ENCODE measurements at places on chromosomes 16 and 17.

GRCh38 chr16:88437367-88437964 is 15.6 kb upstream of the ZFPM1 start:
- peak; percentile 29 for DNase-seq

DNA sequence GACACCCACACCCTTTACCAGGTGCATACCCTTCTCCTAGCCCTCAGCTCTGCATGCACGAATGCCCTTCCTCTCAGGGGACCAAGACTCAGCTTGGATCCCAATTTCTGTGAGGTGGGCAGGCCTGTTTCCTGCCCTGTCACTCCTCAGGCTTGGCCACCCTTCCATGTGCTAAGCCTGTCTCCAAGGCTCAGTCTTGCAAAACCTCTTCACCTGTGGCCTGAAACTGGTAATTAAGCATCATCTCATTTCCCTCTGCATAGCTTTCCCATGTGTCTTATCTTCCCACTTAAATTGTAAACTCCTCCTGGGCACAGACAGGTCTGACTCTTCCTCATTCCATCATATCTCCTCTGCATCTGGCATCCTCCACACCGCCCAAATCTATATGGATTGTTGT is 31.0 kb upstream of the SMPD3 start:
- DNase-seq, result no peak

GRCh38 chr17:12463102-12463501 is 202.6 kb upstream of the MYOCD start:
- no peak for DNase-seq

DNA sequence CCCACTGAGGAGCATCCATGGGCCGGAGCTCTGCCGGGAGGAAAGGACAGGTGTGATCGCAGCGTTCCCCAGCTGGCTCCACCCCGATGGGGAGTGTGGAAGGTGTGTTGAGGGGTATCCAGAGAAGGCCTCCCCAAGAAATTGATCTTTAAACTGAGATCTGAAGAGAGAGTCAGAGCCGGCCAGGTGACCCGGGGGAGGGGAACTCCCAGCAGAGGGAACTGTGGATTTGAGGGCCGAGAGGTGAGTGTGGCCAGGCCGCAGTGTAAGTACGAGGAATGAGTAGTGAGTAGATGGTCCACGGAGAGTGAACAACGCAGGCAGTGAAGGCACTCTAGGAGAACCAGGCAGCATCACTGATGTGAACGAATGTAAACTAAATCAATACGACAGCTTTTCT is 80.2 kb downstream of the RPTOR start:
- no peak for DNase-seq

DNA sequence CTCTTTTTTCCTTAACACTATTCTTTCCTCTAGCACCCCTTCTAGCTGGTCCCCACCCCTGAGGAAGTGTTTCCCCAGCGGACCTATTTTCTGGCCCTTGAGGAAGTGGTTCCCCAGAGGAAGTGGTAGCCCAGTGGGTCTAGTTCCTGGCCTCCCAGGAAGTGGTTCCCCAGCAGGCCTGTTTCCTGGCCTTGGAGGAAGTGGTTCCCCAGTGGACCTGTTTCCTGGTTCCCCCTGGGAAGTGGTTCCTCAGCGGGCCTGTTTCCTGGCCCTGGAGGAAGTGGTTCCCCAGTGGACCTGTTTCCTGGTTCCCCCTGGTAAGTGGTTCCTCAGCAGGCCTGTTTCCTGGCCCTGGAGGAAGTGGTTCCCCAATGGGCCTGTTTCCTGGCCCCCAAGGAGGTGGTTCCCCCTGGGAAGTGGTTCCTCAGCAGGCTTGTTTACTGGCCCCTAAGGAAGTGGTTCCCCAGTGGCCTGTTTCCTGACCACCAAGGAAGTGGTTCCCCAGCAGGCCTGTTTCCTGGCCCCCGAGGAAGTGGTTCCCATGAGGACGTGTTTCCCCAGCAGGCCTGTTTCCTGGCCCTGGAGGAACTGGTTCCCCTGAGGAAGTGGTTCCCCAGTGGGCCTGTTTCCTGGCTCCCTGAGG is 58.3 kb downstream of the NTN1 start:
- DNase-seq, result no peak

GRCh38 chr17:63956296-63956920 is 16.3 kb downstream of the SCN4A start:
- no peak for DNase-seq

DNA sequence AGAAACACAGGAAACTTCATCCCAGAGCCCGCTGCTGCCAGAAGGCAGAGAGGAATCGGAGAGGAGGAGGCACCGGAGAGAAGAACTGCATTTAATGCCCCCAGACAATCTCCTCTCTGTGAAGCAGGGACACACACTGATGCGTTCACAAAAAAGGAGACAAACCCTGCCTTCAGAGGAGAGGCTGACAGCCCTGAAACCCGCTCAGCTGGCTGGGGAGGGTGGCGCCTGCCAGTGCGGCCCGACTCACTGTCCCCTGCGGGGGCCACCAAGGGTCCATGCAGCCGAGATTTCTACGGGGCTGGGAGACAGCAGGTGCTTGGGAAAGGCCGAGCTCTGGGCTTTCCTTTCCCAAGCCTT is 21.9 kb upstream of the CACNG1 start:
- no peak for DNase-seq

GRCh38 chr17:37637956-37638355 is 5.3 kb downstream of the DDX52 start:
- no peak for DNase-seq

DNA sequence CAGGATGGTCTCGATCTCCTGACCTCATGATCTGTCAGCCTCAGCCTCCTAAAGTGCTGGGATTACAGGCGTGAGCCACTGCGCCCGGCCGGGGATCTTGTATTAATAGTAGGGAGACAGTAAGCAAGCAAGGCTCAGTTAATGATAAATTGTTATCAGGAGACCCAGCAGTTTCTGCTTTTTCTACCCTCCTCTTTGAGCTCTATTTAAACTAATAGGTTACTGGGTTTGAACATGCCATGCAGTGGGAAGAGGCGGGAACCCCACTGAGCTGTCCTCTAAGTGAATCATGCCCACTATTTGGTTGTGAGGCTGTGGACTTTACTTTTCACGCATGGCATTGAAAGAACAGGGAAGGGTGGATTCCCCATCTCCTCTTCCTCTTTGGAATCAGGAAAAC is 223.9 kb downstream of the WWOX start:
- no peak for DNase-seq
